ENCODE measurements at places on chromosomes 5 and 9.

DNA sequence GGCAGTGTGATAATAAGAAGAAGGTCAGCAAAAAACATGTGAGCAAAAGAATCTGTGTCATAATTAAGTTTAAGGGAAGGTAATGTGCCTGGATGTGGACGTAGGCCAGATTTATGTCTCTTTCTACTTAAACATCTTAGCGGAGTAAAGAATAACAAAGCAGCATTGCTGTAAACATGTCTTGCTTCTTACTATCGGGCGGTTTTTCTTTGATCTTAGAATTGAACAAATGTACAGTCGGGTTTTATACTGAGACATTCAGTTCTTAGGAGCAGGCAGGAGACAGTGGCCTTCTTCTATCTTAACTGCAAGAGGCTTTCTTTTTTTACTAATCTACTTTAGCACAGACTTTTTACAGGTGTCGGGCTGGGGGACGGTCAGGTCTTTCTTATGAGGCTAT lies 40.4 kb upstream of the FLT4 start:
- no peak for DNase-seq

DNA sequence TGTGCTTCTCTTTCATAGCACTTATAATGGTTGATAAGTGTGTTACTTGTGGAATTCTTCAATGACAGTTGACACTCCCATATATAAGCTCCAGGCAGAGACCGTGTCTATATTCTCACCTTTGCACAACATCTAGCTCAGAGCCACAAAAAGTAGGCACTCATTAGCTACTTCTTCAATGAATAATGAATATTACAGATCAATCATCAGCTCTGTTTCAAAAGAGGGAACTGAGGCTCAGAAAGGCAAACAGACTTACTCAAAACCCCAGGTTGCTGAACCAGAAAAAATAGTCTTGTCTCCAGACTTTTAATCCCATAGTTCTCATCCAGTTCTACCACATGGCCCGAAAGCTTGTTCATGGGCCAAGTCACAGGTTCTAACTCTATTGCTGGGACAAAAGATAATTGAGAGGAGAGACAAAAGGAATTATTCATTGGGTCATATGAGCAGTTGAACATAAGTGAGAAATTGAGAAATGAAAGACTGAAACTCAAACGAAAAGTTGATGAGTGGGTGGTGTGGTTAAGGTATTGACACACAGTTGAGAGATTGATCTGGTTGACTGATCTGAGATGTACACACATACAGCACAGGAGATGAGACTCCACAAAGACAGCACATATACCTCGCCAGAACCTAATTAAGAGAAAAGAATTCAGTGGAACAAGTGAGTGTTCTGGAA lies 381.6 kb downstream of the EFNA5 start:
- no peak for DNase-seq

GRCh38 chr9:133558191-133559126 lies 24.0 kb downstream of the ADAMTSL2 start:
- peak; percentile 15 for DNase-seq

DNA sequence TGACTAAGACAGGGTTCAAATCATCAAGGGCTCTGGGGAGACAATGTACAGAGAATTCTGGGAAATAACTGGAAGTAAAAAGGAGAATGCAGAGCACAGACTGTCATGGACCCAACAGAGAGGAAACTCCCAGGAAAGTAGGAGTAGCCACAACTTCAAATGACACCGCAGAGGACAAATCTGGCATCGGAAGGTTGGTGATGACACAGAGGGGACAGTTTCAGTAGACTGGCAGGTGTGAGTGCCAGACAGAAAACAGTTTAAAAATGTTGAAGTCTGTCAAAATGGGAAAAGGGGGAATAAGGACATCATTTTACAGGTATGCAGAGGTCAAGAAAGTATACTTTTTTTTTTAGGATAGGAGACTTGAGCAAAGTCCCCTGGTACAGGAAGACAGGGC lies 70.2 kb downstream of the EPB41L4A start:
- no peak for DNase-seq

- DNase-seq = no peak
These were observed 318.1 kb upstream of the DAB2 start for GRCh38 chr5:39742916-39743315.

GRCh38 chr5:2207109-2207399 lies 324.3 kb upstream of the IRX4 start:
- no peak for DNase-seq

DNA sequence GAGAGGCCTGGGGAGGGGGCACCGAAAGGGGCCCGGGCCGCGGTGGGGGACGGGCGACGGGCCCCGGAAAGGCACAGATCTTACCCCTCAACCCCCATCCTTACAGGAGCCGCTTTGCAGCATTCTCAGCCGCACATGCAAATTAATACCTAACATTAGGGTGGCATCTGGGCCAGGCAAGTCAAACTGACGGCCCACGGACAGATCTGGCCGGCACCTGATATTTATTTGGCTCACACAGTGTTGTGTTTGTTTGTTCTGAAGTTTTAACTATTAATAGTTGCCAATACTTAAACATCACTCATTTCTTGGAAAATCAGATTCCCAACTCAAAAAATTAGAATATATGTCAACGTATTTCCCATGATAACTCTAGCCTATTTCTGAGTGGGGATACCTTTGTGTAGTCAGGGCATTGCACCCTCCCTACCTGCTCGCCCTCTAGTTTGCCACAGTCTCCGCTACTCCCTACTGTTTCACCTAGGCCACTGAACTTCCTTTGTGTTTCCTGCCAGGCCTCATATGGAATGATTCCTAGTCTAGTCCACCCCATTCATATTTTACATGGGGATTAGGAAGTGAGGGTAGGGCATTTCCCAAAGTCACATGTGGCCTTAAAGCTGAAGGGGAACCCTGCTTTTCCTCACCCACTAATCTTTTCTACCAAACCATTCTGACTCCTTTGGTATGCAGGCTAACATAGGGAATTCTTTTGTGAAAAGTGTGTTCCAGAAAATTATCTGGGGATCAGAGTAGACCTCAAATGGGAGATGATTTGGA lies 71.9 kb upstream of the LARP1 start:
- DNase-seq = no peak

Measured in stimulated activated CD4-positive, alpha-beta T cell treated with anti-CD3 and anti-CD28 coated beads, TNF-alpha, amount 100 ng/mL, for 4 hours (primary cell).